ENCODE measurements at places on chromosomes 3 and 15.

DNA sequence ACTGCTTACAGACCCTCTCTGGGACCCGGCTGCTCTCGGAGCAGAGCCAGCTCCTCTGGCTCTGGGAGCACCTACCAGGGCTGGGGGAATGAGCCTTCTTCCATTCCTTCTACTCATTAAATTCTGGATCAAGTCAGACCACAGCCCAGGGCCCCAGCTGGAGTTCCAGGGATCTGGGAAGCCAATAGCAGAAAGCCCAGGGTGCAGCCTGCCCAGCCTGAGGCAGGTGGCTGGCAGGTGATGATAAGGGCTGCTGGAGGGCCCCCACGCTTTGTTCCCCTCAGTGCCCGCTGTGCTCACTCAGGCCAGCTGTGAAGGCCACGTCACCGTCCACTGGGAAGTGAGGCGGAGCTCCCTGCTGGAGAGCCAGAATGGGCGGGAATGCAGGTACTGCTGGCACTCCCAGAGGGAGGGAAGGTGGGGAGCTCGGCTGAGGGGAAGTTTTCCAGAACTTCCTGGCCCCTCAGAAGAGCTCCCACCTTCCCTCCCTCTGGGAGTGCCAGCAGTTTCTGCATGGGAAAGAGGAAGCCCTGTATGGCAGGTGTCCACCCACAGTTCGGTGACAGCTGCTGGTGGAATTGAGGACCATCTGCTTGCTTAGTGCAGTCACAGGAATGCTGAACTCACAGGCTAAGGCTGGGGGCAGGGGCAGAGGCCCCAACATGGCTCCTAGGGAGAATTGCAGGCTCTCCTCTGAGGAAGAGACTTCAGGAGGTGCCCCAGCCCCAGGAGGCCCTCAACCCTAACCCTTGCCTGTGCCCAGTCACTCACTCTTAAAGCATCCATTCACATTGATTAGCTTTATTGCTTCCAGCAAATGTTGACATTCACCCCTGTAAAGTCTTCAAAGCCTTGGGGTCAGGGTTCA, 12.6 kb upstream of the RTP3 start:
- no peak for DNase-seq

DNA sequence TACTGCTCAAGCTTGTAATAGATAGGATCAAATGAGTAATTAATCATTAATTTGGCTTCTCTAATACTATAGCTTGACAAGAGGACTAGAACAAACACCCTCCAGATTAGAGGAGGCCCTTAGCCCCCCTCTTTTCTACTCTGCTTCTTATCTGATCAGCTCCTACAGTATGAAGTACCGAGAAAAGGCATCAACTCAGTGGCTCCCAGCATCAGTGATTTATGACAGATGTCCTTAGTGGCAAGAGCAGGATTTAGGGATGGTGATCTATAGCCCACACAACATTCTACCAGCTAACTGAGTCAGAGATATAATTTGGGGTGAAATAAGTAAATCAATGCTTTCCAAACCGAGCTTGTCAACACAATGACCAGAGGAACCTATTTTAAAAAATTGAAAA, 541.1 kb downstream of the NLGN1 start:
- no peak for DNase-seq

GRCh38 chr3:32847528-32847927, 29.7 kb downstream of the TRIM71 start:
- DNase-seq = no peak

GRCh38 chr15:93029836-93030429, 59.1 kb downstream of the RGMA start:
- DNase-seq = no peak

DNA sequence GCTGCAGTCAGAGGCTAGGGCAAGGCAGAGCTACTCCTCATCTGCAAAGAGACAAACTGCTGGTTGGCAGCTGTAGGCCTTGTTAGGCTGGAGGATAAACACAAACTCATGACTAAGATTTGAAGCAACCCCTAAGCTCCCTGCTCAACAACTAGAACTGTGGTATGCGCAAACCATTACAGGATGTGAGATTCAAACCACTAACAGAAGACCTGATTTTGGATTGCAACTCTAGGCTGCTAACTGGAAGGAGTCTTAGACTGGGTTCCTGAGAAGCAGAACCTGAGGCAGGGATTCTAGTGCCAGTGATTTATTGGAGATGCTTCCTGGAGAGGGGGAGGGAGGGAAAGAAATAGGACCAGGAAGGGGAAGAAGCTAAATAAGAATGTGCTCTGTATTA, 22.5 kb downstream of the CCR4 start:
- DNase-seq = no peak

DNA sequence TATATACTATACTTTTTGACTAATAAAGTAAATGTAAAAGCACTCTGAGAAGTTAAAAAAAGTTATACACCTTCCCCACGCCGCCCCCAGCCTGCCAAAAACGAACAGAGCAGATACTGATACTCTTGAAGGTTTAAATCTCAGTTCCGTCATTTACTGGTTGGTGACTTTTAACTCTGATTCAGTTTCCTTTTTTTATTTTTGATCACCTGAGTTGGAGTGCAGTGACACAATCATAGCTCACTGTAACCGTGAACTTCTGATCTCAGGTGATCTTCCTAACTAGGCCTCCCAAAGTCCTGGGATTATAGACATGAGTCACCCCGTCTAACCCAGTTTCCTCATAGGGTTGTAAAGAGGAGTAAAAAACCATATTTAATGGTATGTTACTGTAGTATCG, 3.3 kb upstream of the TIPIN start:
- no peak for DNase-seq

DNA sequence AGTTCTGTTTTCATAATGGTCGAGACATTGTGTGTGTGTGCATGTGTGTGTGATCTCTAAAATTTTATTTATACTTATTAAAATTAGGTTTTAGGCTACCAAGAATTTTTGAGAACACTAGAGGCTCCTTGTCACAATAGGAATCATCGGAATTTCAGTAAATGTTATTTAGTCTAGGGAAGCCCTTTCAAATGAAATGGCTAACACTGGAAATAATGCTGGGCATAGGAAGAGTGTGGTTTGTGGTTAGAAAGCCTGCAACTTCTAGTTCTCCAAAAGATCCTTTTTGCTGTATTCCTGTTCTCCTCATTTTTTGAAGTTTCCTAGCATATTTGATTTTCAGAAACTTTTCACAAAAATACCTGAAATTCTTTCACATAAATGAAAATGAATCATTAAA, 92.5 kb upstream of the MBNL1 start:
- DNase-seq = no peak

GRCh38 chr3:67656614-67657013, 2.2 kb upstream of the SUCLG2 start:
- DNase-seq = no peak

- no peak for DNase-seq
Observed at GRCh38 chr3:73508330-73508954, 116.3 kb downstream of the PDZRN3 start.

DNA sequence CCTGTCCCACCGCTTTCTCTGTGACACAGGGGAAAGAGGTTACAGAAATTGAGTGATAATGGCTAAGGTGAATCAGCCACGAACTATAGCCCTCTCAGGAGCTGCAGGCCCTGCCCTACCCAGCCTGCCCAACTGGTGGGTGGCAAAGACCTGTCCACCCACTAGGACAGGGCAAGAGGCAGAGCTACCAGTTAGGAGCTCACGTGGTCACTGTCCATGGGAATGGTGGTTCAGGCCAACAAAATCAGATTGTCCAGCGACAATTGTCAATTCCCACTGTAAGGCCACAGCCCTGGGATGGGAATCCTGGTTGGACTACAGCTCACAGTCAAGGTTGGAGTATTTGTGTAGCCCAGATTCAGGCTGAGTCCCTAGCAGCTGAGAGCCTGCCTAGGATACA, 75.0 kb downstream of the PPCDC start:
- DNase-seq = no peak

GRCh38 chr3:68874551-68875348, 57.6 kb downstream of the TAFA4 start:
- DNase-seq = no peak

DNA sequence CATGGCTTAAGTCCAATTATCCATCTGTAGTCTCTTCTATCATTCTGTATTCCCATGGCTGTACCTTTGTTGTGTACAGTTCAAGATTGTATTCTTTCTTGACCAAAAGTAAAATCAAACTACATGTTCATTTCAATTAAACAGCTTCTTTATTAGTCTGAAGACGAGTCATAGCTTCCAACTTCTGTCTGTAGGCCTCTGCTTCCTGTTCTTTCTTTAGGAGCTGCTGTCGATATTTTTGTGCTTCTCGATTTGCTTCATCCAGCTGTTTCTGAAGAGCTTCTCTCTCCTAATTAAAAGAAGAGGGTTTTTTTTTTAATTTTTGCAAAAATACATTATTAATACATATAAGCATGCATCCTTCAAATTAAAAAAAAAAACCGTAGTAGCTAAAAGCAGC, 13.0 kb upstream of the HDC start:
- DNase-seq = no peak

DNA sequence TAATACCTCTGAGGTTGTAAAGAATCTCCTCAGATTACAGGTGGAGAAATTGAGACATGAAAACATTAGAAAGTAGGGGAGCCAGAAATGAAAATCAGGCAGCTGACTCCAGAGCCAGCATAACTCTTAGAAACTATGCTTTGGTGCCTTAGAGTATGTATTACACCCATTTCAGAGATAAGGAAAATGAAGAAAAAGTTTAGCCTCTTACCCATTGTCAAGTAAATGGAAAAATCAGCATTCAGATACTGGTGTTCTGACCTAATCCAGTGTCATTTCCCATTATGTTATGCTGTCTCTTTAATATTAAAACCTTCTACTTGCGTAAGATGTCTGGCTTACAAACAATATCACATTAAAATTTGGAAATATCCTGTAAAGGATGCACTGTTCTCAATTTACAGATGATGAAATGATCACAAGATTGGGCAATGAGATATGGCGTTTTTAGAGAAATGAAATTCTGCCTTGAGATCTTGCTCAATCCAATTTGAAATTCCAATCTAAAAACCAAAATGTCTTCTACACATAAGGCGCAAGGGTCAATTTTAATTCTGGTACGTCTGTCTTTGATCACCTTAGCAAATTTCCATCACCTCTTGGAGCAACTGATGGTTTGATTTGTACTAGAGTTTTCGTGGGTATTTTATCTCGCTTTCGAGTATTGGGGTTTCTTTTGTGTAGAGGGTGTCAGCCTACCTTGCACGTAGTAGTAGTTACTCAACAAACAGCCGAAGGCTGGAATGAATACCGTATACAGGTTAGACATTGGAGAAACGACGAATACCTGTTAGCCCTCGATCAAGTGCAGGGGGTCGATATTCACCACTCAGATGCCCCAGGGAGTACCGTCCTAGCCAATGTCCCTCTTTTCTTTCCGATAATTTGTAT, 902 bp upstream of the ZCWPW2 start:
- DNase-seq = no peak

- no peak for DNase-seq
Observed at GRCh38 chr3:153840487-153840886, 280.7 kb upstream of the ARHGEF26 start.

DNA sequence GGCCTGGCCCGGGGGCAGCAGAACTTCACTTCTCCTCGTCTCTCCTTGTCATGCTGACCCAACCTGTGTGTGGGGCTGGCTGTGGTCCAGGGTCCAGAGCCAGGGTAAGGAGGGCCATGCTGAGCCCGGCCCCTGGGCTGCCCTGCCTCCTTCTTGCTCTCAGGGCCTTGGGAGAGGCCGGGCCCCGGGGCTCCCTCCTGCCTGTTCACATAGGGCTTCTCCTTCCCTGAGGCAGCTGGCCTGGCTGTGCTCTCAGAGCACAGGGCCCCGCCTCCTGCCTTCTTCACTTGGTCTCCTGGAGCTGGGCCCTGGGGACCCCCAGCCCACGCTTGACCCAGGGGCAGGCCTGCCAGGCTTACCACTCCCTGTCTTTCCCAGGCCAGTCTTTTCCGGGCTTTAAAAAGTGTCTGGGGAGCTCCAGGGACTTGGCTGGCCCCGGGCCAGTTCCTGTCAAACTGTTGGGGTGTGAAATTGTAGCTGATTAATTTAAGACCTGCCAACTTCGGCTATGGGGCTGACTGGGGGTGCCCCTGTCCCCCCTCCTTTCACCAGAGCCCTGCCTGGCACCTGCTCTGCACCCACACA, 11.8 kb downstream of the PLXNA1 start:
- no peak for DNase-seq

GRCh38 chr15:70509731-70510143, 253.6 kb downstream of the UACA start:
- no peak for DNase-seq

DNA sequence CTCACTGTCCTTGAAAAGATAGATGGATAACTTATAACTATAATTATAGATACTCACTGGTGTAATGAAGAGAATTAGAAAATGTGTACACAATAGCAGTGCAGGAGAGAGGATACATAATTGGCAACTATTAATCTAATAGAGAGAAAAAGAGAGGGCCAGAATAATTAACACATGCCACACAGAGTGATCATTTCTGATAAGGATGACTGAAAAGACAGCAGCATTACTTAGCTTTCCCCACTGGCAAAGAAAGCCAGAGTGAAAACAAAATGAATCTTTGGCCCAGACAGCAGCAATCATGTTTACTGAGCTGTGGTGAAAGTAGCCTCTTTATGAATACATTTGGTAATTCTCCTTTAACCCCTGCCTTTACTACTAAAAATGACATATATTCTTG, 493.3 kb upstream of the ROBO1 start:
- no peak for DNase-seq

- peak; percentile 55 for DNase-seq
Observed at GRCh38 chr3:52441091-52441771, 3.7 kb downstream of the SEMA3G start.

DNA sequence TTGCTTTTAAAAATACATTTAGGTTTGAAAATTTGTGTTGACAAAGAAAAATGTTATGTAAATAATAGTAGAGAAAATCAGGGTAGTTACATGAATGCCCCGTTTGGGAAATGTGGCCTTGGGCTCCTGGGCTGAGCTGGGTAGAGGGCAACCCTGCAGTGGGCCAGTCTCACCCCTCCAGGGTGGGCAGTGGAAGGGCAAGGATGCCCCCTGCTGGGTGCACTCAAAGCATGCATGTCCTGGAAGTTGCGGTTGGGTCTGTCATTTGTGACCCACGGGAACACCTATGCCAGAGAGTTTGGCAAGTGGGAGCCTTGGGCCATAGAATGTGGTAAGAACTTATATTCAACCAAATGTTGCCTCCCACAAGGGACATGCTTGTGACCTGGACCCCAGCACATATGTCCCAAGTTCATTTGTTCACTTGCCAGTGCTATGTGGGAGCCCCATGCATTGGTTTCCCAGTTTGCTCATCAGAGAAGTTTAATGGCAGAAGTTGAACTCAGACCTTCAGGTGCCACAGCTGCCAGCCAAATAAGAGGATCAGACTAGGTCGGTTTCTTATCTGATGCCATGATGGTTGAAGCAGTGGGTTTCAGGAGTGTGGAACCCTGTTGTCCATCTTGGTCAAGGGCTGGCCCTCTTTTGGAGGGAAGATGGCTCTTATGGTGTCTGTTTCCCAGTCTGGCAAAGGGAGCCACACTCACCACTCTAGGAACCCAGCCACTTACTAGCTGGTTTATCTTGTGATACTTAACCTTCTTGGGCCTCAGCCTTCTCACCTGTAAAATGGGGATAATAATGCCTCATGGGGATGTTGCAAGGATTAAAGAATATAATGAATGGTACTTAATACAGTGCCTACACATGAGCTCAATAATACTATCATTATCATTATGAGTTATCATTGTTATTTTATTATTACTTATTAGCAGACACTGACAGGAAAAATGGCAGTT, 2.5 kb upstream of the PLCB2 start:
- peak; percentile 89 for DNase-seq

All from cardiac septum (tissue), 1 donor.